ENCODE measurements at places on chromosomes 5 and 9. TPM values are rescaled to one million over a fixed set of nuclear protein-coding genes. Genes with fewer than 3 reads are reported as not detected.

TNFSF8 gene
- total RNA-seq, result not detected

MEIKIN gene
- not detected for total RNA-seq

PPP3R2 gene
- not detected for total RNA-seq

KIF24 gene
- total RNA-seq, result 3.3 TPM

RHOBTB3 gene
- 71.9 TPM for total RNA-seq

TAS2R1 gene
- not detected for total RNA-seq

DIRAS2 gene
- total RNA-seq, result not detected

FGF18 gene
- total RNA-seq, result not detected

SLC6A7 gene
- total RNA-seq, result not detected

PRRC1 gene
- total RNA-seq, result 72.7 TPM

BRD9 gene
- total RNA-seq, result 31.2 TPM

TMC1 gene
- 0.37 TPM for total RNA-seq

ARID3C gene
- total RNA-seq, result under 0.01 TPM

MEGF9 gene
- total RNA-seq, result 6.6 TPM

PCDHGA7 gene
- 1.8 TPM for total RNA-seq

LCN9 gene
- total RNA-seq, result not detected

ANKRD20A1 gene
- total RNA-seq, result not detected

PDE6A gene
- total RNA-seq, result not detected

AK8 gene
- 0.73 TPM for total RNA-seq

PRLR gene
- total RNA-seq, result 0.20 TPM

PCDHB1 gene
- not detected for total RNA-seq

HMGXB3 gene
- 46.3 TPM for total RNA-seq

PCDHB10 gene
- under 0.01 TPM for total RNA-seq

PRRX2 gene
- total RNA-seq, result 21.3 TPM

PCDHGA9 gene
- 4.3 TPM for total RNA-seq

WNT8A gene
- not detected for total RNA-seq

POU5F2 gene
- total RNA-seq, result 1.5 TPM

MSMP gene
- total RNA-seq, result not detected

AFAP1L1 gene
- 8.2 TPM for total RNA-seq

C9 gene
- total RNA-seq, result not detected

PLAC8L1 gene
- 0.20 TPM for total RNA-seq

TJP2 gene
- 58.5 TPM for total RNA-seq

DPM2 gene
- total RNA-seq, result 18.7 TPM

PFN3 gene
- 1.1 TPM for total RNA-seq

MSX2 gene
- total RNA-seq, result 4.5 TPM
